ENCODE measurements at places on chromosomes 4 and X. TPM values are rescaled to one million over a fixed set of nuclear protein-coding genes. Genes with fewer than 3 reads are reported as not detected.

The C4orf36 gene
- 0.81 TPM for total RNA-seq

The MAGEA11 gene
- not detected for total RNA-seq

The RAB41 gene
- total RNA-seq, result not detected

The PTPN13 gene
- total RNA-seq, result 41.6 TPM

The ARHGEF6 gene
- total RNA-seq, result 10.0 TPM

The TEX11 gene
- not detected for total RNA-seq

The PRKG2 gene
- 7.9 TPM for total RNA-seq

GRCh38 chr4:182023469-182023868 lies 219.7 kb upstream of the TENM3 start:
- DNase-seq, result no peak

- DNase-seq, result peak; percentile 14
Observed at GRCh38 chr4:155173371-155173770, 35.1 kb upstream of the NPY2R start.

DNA sequence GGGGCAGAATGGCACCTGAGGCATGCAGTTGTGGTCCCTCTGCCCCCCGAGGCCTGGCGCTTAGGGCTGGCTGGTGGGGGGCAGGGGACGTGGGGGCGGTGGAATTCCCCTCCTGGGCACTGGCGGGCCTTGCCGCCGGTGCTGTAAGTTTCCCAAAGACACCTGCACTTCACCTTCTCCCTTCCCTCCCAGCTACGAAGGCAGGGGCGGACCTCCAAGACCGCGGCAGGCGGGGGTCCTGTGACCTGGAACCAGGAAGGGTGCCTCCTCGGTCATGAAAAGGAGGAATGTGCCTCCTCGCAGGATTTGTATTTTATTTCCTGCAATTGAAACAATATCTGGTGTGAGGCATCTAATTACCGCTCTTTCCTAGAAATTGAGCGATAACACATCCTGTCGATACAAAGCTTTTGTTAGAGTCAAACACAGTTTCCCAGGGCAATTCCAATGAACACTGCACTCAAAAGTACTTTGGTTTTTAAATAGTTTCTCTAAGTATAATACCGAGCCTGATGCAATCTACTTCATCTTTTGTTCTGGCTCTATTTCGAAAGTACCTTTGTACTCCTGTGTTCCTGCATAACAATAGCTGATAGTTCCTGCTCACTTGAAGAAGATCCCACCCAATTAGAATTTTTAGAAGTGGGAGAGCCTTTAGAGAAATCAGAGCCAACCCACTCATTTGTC lies 12.3 kb upstream of the ADRA2C start:
- DNase-seq, result no peak

GRCh38 chr4:182862921-182863320 lies 54.3 kb downstream of the DCTD start:
- DNase-seq, result no peak

DNA sequence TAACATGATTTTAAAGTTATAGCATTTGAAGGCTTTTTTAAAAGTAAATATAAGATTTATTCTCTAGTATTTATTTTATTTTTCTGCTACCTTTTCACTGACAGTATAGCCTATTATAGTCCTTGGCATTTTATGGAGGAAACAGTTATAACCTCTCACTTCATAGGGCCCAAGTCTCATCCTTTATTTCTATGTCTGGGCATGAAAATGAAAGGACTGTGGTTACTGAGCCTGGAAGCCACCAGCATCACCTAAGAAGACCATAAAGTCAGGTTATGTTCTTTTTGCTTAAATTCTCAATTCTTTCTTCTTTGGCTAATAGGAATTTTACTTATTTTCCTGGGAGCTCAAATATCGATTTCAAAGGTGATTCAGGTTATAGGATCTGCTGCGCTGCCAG lies 494.7 kb upstream of the TECRL start:
- no peak for DNase-seq

GRCh38 chr4:74768857-74769525 lies 25.3 kb downstream of the BTC start:
- DNase-seq, result peak; percentile 59

GRCh38 chrX:151082077-151082948 lies 94.1 kb upstream of the GPR50 start:
- DNase-seq, result peak; percentile 43

- peak; percentile 14 for DNase-seq
Observed at GRCh38 chr4:1410491-1411325, 4.5 kb upstream of the NKX1-1 start.

- no peak for DNase-seq
Observed at GRCh38 chrX:48606091-48606490, 8.8 kb downstream of the WDR13 start.

DNA sequence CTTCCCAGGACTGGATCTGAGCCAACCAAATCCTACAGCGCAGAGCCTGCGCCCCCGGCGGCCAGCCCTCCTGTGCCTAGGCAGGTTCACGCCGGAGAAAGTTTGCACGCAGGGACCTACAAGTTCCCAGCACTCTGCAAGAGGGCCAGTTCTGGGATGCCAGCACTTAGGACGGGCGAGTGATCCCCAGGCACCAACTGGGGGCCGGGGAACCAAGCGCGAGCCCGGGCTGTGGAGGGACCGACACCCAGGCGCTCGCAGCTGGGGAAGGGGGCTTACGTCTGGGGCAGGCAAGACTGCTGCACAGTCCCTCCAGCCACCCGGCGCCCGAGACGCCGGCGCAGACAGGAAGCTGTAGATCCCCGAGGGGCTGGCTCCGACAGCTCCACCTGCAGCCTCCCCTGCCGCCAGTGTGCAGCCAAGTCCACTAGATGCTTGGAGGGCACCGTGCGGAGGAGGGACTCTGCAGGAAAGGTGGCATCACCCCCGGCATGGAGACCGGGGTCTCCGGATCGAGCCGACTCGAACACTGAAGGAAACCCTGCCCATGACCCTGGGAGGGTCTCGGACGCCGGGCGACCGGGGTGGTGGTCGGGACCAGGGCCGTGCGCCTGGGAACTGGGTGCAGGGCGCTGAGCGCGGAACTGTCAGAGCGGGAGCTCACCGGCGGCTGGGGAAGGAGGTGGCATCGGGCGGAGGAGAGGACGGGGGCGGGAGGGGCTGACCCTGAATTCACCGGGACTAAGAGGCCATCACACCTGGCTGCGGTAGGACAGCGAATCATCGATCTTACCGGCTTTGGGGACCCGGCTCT lies 566 bp downstream of the CORIN start:
- DNase-seq, result no peak

GRCh38 chr4:154452798-154453346 lies 38.7 kb downstream of the DCHS2 start:
- no peak for DNase-seq

DNA sequence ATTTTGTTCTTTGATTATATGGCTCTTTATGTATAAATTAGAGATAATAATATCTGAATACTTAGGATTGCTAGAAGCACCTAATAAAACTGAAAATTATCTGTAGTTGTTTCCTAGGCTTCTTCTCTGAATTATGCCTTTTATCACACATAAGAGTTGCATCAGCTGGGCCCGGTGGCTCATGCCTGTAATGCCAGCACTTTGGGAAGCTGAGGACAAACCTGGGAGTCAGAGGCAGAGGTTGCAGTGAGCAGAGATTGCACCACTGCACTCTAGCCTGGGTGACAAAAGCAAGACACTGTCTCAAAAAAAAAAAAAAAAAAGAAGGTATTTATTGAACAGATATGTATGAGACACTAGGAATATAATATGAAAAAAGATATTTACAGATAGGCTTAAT lies 773.5 kb upstream of the AGA start:
- no peak for DNase-seq

GRCh38 chr4:10456260-10456594 lies 999 bp downstream of the ZNF518B start:
- DNase-seq, result no peak

DNA sequence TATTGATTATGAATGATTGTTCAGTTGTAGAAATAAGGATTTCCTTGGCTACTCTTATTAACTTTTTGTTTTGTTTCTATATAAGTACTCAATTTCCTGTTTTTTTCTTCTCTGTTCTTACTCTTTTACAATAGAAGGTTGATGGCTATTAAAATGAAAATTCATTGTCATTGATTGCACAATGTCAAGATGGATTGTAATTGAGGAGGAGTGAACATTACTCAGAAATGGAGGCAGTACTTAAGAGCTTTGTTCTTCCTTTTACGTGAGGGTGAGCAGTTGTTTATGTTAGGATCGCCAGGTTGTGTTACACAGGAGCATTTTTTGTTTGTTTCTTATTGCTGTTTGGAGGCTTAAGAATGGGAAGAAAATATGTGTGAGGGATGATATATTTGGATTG lies 2062.4 kb downstream of the ARAP2 start:
- DNase-seq, result peak; percentile 78

DNA sequence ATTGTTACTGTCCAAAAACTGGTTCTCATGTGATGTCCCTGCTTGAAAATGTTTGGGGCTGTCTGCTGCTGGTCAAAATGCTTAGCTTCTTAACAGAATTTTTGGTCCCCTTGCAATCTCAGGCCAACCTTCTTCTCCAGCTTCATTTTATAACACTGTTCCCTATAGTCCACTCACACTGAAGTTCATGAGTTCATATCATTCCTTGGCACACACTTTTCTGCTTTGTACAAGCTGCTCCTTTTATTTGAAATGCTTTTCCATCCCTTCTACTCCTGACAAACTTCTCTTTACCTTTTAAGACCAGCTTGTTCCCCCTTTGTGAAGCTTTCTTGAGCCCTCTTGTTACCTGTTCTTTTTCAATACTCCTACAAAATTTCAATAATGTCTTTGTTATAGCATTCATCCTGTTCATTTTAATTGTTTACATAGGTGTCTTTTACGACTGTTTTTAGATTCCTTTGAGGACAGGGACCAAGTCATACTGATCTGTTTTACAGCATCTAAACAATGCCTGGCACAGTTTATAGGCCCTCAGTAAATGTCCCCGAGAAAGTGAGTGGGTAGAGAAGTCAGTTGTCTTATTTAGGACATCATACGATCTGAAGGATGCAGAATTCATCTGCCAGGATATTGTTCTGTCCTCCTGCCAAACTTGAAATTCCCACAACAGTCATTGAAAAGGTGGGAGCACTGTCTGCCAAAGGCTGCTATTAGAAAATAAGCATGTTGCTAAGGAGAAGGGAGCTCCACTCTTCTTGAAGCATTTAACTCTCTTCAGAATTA lies 134.4 kb upstream of the BMPR1B start:
- no peak for DNase-seq

DNA sequence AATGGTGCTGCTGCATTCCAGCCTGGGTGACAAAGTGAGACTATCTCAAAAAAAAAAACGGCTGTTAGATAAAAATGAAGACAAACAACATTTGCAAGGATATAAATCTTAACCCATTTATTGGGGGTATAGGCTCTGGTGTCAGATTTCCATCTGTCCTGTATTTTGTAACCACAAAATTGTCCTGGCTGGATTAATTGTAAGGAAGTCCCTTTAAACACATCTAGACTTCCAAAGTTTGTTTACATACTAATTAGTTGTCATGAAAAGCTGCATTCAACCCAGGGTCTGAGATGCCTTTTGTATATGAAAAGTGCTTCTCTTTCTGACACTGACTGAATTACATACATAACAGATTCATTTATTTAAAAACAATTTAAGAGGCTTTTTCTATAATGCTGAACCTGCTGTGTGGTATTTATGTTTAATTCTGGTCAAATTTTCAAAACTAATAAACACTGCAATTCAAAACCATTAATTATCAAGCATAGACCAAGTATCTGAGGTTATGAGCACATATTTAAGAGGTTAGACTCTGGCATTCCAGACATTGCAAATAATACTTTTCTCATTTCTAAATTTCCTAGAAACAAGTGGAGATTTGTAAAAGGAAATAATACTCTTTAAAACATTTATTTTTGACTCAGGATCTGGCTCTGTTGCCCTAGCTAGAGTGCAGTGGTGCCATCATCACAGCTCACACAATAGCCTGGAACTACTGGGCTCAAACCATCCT lies 17.5 kb upstream of the UGDH start:
- DNase-seq, result no peak

- DNase-seq, result no peak
Observed at GRCh38 chrX:39288592-39288991, 487.3 kb downstream of the MID1IP1 start.

GRCh38 chrX:17836830-17837229 lies 24.3 kb downstream of the RAI2 start:
- DNase-seq, result no peak

DNA sequence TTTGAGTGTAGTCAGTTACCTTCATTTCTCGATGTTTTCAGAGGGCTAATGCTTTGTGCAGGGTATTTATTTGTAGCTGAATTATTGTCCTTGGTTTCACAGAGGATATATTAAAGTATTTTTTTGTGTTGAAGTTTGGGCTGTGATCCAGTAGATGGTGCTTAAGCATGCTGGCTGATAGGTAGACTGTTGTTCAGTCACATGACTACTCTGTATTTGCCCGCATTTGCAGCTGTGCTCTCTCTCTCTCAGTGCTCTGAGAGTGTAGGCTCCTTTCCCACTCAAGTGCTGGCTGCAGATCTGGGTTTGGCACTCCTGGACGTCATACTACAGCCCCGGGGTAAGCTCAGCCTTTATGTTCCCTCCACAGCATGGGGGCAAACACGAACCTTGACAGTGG lies 21.7 kb downstream of the RAB40AL start:
- DNase-seq, result peak; percentile 5
